ENCODE measurements at places on chromosomes 3 and 15.

GRCh38 chr15:70261083-70261482, 163.4 kb upstream of the TLE3 start:
- DNase-seq = no peak

GRCh38 chr3:83928391-83928790, 1030.4 kb upstream of the CADM2 start:
- no peak for DNase-seq

GRCh38 chr3:171809611-171809860, 747 bp downstream of the PLD1 start:
- DNase-seq = no peak

- DNase-seq = no peak
Measured at GRCh38 chr3:40055956-40056355, 246.5 kb downstream of the MYRIP start.

- peak; percentile 74 for DNase-seq
Measured at GRCh38 chr15:98905963-98906711, 101.5 kb downstream of the PGPEP1L start.

- no peak for DNase-seq
Measured at GRCh38 chr3:129989414-129989813, 14.9 kb downstream of the TRH start.

DNA sequence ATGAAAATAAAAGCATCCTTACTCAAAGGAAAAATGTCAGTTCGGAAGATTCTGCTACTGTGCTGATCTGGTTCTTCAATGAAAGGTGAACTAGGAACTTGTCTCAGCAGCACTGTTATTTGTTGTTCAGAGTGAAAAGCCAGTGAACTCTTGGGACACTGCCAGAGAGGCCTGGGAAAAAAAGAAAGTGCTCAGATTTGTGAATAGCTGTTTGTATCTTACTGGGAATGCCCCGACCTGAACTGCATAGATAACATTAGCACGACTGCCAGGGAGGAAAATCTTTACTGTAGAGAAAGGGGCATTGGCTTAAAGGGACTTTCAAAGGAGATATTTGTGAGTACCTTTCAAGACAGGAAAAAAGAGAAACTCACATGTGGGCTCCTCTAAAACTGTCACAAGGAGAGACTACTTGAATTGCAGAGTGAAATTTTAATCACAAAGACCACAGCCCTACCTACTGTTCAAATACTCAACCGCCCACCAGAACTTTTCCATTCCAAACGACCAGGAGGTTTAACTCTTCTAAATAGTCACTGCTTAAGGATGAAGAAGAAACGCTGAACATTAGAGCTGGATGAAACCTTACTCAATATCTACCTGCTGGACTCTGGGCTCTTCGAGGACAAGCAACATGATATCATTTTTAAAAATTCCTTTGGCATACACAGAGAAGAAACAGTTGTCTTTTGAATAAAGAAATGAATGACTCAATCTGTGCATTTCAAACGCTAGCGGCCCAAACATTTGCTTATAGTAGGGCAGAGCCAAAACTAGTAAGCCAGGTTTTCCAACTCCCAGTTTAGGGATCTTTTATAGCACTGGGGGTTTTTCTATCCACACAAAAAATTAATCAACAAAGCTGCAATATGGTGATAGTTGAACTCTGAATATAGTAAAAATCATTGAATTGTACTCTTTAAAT, 13.4 kb downstream of the TAMM41 start:
- no peak for DNase-seq

- peak; percentile 35 for DNase-seq
Measured at GRCh38 chr3:84108442-84108971, 850.3 kb upstream of the CADM2 start.

DNA sequence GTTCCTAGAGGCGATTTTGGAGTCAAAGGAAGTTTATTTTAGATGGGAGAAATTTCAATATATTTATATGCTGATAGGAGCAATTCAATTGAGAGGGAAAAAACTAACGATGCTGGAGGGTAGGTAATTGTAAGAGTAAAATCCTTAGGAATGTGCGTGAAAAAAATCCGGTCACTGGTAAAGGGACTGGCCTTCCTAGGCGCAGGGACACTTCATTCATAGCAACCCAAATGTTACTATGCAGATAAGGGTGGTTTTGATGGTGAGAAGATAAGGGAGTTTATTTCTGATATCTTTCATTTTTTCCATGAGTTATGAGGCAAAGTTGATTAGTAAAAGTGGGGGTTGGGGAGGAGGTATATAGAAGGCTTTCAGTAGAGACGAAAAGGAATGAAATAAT, 1.1 kb upstream of the PIAS1 start:
- no peak for DNase-seq

DNA sequence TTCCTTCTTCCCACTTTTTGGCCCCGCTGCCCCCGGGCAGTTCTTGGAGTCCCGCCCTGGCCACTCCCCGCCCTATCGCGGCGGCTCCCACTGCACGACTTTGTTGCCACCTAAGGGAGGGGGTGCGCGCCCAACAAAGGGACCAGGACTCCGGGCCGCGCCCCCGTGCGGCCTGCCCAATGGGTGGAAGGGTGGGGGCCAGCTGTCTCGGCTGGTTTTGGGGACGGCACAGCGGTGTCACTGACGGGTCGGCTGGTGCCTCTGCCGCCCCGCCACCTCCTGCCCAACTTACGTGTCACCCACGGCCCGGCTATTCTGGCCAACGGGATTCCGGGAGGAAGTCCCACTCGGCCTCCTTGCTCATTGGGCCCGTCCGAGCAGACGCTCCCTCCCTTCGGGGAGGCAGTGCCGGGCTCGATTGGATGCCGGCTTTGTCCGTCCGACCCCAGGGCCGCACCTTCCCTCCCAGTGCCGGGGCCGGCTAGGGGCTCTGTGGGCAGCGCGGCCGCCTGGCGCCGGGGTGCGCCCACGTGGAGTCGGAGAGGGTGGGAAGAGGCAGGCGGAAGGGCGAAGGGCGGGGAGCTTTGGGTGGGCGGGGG, at the start of gene GOLIM4:
Gene GOLIM4, minus strand, starts transcription at position 314 of the 599 bp plus-strand sequence. CDS start 639 bp downstream, outside the sequence.
- peak; percentile 92 for DNase-seq

GRCh38 chr3:107938143-107938542, 152.7 kb downstream of the CD47 start:
- DNase-seq = peak; percentile 38

DNA sequence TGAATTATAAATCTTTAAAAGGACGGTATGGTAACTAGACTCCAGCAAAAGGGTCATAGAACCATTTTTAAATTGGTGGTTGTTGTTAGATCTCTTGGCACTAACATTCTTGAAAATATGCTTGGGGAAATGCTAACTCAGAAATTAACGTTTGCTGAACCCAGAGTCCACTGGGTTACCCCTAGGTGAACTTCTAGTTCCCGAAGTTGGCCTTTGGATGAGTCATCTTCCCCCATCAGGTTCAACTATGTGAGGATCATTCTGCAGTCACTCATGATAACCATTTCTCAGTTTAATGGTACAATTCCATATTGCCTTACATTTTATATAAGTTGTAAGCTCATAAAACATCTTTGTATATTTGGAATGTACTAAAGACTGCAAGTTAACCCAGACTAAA, 204.7 kb downstream of the THSD4 start:
- DNase-seq = no peak

- no peak for DNase-seq
Measured at GRCh38 chr15:54387799-54388198, 409.6 kb downstream of the UNC13C start.

DNA sequence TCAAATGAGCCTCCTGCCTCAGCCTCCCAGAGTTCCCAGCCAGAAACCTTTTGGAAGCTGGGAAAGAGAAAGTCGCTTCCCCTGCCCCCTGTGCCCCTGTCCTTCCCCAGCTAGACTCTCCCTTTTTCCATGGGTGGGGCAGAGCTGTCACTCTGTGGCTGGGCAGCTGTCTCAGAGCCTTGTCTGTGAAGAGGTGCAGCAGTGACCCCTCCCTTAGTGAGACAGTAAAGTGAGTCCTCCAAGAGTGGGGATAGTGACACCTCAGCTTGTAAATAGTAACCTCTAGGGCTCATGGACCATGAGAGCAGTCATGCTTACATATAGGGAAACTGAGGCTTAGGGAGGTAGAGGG, 76.3 kb downstream of the SMAD6 start:
- no peak for DNase-seq

DNA sequence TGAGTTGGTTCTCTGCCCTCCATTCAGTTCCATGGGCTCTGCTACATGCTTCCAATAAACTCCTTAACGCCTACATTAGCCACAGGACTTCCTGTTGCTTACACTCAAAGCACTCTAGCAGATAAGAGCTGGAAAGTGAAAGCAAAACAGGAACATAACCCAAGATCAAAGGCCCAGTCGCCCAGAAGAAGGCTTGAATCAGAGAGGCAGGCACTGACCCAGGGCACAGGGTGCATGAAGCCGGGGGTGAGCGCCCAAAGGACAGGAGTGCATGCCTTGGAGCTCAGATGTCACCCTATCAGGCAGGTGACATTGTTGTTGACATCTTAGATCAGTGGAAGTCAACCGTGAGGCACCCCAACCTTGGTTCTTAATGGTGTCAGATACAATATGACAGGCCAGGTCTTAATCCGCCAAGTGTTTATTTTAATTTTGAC, 235.1 kb downstream of the UACA start:
- no peak for DNase-seq

DNA sequence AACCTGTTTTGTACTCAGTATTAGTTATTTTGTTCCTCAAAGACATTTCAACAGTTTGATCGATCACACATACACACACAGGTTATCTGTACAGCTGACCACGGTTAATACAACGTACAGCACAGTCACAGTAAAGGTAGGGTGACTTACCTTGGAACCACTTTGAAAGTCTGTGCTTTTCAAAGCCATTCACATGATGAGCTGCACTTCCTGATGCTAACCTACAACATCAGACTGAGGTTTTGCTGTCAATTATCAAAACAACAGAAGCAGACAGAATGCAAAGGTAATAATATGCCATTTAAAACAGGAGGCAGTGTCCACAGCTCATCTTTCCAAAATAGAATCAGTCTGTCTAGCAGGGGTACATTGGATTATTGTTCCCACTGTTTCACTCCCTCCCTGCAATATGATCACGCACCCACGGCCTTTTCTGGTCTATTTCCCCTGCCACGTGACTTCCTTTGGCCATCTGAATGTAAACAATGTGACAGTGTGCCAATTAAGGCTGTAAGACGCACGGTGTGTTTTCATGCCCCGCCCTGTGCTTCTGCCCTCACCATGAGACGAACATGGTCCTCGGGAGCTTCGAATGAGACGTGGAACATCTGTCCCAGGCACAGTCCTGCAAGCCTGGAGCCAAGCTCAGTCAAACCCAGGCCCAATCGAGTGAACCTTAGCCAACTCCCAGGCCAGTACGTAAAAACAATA, 102.4 kb downstream of the FMN1 start:
- DNase-seq = no peak

- no peak for DNase-seq
Measured at GRCh38 chr3:195403841-195404408, 38.9 kb downstream of the ACAP2 start.

- DNase-seq = no peak
Measured at GRCh38 chr15:38227941-38228340, 24.7 kb upstream of the SPRED1 start.

DNA sequence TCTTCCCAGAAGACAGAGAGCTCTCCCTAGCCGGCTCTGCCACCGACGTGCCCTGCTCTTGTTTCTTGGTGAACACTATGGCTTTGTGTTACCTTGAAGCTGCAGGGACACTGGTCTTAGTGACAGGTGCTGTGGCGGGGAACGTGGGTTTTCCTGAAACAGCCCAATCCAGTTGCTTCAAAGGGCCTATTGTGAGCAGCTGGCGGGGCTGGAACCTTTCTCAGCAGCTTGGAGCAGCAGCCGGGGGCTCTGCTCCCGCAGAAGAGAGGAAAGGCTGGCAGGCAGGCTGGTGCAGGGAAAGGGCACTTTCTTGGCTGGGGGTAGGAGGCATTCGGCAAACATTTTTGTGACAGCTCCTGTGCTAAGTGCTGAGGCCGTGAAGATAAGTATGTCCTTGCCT, 12.8 kb downstream of the MYZAP start:
- no peak for DNase-seq

- no peak for DNase-seq
Measured at GRCh38 chr15:62241135-62241770, 76.2 kb upstream of the C2CD4B start.

- DNase-seq = no peak
Measured at GRCh38 chr15:65201918-65202317, 9.4 kb downstream of the CILP start.

DNA sequence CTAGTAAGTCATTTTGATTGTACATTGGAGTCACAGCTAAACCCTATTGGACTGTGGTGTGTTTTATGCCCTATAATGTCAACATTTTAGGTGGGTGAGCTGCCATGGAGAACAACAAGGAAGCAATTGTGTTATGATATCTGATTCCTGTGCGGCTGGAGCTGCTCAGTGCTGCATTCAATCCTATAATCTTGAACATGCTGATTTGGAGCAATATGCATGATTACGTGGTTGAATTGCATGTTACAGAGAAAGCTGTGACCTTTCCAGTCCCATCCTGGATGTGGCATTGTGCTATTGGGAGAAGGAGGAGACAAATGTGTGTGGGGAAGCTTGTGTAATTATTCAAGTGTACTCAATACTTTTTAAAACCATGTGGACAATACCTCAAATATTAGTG, 20.1 kb upstream of the C3orf49 start:
- DNase-seq = no peak

GRCh38 chr15:86213420-86213819, 133.7 kb downstream of the AGBL1 start:
- no peak for DNase-seq

- DNase-seq = no peak
Measured at GRCh38 chr3:50194903-50195500, 3.6 kb downstream of the GNAT1 start.

GRCh38 chr3:66567077-66567476, 66.3 kb upstream of the LRIG1 start:
- DNase-seq = peak; percentile 46

DNA sequence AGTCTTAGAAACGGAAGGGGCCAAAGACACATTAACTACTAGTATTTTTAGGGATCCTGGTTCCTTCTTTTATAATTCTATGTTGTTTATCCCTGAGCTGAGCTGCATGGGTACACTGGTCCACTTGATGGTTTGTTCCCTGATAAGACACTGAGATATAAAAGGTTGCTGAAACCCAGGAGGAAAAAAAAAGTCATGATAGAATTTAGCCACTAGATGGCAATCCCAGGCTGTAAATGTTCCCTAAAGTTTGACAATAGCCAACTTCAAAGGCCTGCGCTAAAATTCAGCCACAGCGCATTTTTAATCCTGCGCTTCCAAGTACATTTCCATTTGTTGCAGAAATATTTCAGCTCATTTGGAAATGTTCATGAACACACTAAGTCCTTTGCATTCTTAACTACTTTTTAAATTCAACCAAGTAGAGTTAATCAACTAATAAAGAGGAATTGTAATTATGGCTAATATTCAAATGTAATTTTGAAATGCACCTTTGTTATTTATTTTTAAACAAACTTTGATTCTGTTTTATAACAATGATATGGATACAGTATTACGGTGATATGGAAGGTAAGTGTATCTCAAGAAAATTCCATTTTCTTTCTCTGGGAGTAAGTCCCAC, 249.3 kb upstream of the FEZF2 start:
- no peak for DNase-seq

DNA sequence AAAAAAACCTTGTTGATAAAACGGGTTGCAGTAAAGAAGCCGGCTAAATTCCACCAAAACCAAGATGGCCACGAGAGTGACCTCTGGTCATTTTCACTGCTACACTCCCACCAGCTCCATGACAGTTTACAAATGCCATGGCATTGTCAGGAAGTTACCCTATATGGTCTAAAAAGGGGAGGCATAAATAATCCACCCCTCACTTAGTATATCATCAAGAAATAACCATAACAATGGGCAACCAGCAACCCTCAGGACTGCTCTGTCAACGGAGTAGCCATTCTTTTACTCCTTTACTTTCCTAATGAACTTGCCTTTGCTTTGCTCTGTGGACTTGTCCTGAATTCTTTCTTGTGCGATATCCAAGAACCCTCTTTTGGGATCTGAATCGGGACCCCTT, 14.4 kb upstream of the CDC25A start:
- no peak for DNase-seq
